Fibroblast of the aortic adventitia (primary cell): ENCODE measurements at places on chromosomes 6 and 20. TPM values are rescaled to one million over a fixed set of nuclear protein-coding genes. Genes with fewer than 3 reads are reported as not detected.

The HRH3 gene
- not detected in 2 replicates for total RNA-seq

The MCHR2 gene
- total RNA-seq: not detected in 2 replicates

The THBD gene
- 6.7 and 128 TPM in 2 replicates for total RNA-seq

The SYNGAP1 gene
- total RNA-seq: 3.3 and 7.6 TPM in 2 replicates

DNA sequence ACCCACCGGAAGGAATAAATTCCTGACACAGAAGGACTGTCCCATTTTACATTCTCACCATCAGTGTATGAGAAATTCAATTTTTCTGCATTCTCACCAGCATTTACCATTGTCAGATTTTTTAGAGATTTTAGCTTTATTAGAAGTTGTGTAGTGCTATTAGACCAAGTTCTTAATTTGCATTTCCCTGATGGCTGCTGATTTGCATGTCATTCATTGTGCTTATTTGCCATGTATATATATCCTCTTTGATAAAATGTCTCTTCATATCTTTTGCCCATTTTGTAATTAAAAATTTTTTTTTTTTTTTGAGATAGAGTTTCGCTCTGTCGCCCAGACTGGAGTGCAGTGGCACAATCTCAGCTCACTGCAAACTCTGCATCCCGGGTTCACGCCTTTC, 9.8 kb upstream of the HLA-DRB5 start:
- no peak for DNase-seq

GRCh38 chr6:47335466-47335865, 25.8 kb upstream of the TNFRSF21 start:
- no peak for DNase-seq

- DNase-seq: no peak
These were observed 3.6 kb upstream of the MAS1 start for GRCh38 chr6:159887146-159887545.

- DNase-seq: no peak
These were observed 80.3 kb downstream of the ZDHHC14 start for GRCh38 chr6:157461000-157461915.

DNA sequence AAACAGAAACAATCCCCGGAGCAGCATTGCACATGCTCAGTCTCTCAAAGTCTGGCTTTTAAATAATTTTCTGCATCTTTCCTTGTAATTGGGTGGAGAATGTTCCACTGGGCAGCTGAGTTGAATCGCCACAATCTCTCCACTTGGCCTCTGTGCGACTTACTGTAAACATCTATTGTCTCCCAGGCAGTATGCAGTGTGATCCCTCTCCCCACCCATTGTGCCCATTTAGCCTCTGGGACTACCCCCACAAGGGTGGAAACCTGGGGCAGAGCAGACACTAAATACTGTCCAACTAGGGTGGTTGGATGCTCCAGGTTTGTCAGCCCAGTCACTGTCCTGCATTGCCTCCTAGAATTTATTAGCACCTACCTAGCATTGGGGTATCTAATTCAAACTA, 96.2 kb downstream of the JARID2 start:
- no peak for DNase-seq

DNA sequence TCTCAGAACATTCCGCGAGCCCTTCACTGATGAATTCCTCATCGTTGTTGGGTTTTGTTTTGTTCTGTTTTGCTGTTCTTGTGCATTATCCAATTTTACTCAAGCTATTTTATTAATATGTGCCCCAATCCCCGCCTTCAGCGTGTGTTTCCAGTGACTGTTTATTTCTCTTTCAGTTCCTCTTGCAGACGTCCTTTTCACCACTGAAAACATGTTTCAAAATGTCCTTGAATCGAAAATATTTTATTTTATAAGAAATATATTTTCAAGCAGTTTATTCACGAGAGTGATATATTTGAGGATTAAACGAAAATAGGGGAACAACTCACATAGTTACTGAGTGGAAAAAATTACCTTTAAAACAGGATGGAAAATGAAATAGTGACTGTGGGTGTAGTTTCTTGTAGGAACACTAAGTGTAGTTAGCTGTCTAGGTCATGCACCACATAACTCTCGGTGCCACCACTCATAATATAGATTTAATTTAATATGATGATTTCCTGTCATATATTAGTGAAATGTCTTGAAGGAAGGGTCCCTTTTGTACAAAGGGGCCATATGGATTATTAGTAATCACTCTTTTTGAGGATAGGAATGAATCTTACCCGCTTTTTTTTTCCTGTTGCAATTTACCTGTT, 45.3 kb upstream of the HDDC2 start:
- no peak for DNase-seq

- DNase-seq: peak; percentile 28
These were observed 116.2 kb downstream of the RTN4IP1 start for GRCh38 chr6:106512968-106513574.

GRCh38 chr20:58839991-58840747, 10.5 kb downstream of the GNAS-AS1 start:
- no peak for DNase-seq

GRCh38 chr20:53582251-53582570, 11.4 kb downstream of the ZNF217 start:
- no peak for DNase-seq

DNA sequence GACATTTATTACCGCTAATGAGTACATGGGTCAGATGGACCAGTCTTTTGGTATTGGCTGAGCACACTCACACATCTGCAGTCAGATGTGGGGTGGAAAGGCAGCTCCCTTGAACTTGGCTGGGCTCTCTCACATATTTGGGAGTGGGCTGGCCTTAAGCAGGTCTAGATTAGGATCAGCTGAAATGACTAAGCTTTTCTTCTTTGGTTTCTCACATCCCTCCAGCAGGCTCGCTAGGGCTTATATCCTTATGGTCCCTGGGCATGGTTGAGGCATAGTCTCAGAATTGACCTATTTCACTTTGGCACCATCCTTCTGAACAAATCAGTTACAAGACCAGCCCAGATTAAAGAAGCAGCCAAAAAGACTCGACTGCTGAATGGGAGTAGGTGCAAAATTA, 14.4 kb upstream of the PLCB1 start:
- DNase-seq: no peak

DNA sequence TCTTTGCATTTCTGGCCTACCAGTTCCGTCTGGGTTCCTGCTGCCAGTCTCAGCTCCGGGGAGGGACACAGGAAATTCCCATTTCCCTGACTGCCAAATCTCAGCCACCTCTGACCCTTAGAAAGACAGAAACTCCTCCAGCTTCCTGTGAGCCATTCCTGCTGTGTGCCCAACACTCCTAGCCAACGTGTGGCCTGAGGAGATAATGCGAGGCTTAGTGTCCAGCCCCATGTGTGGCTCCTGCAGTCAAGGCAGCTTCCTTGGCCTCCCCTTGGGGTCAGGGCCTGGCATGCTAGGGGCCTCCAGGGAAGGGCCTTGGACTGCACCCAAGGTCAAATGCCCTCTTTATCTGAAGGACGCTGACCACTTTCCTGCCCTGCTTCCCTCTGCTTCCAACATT, 45.1 kb downstream of the MAFB start:
- DNase-seq: no peak

GRCh38 chr6:169173532-169174268, 79.9 kb downstream of the THBS2 start:
- no peak for DNase-seq

DNA sequence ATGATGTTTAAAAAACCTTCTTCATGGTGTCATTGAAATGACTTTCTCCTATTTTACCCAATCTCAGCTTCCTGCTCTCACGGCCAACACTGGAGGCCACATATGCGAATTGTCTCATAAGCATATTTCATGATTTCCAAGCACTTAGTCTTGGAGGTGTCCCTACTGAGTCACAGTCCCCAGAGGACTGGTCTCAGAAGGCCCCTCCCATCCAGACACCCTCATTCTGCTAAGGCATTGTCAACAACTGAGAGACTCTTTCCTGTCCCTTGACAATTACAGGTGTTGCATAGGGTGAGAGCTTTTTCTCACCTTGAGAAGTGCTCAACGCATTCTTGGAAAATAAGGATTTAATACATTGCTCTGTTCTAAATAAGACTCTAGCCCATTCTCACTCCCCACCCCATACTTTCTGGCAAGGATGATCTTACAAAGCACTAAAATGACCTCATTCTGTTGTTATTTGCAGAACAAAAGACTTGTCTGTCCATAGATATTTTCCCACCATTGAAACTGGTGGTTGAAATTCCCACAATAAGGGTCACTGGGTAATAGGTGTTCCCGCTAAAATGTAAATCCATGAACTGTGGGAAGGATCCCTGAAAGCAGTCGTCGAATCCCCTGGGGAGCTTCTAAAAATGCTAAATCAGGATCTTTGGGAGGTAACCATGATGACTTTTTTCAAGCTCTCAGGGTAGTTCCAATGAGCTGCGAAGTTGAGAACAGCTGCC, 32.3 kb upstream of the SLC22A23 start:
- DNase-seq: peak; percentile 61

GRCh38 chr6:167577891-167578361, 248.8 kb upstream of the AFDN start:
- no peak for DNase-seq

DNA sequence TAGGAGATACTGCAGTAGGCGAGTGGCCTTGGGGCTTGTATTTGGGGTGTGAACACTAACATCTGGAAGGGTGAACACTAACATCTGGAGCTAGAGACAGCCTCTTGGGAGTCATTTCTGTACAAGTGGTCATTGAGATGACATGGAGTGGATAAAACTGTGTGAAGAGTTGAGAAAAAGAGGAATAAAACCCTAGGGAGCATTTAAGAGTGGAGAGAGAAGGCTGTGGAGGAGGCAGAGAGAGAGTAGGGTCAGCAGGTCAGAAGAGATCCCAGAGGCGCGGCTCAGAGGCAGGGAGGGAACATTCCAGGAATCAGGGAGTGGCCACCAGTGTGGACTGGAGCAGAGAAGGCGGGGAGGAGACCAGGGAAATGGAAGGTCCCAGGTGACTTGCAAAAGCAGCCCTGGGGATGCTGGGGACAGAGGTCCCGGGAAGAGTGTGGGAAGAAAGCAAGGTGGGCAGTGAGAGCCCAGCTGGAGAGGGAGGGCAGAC, 202.0 kb upstream of the RNF24 start:
- no peak for DNase-seq

GRCh38 chr6:108383981-108384380, 89.1 kb downstream of the AFG1L start:
- no peak for DNase-seq

- no peak for DNase-seq
These were observed 155.1 kb downstream of the CD83 start for GRCh38 chr6:14272737-14273085.

GRCh38 chr20:31566658-31567379, 38.3 kb upstream of the ID1 start:
- DNase-seq: no peak
